Stimulated activated CD4-positive, alpha-beta T cell treated with anti-CD3 and anti-CD28 coated beads, Interleukin-4, amount 100 ng/mL, for 1 hour (primary cell): ENCODE measurements at places on chromosomes 3 and 15.

GRCh38 chr3:138180375-138181029 lies 5.8 kb upstream of the DBR1 start:
- DNase-seq = no peak

DNA sequence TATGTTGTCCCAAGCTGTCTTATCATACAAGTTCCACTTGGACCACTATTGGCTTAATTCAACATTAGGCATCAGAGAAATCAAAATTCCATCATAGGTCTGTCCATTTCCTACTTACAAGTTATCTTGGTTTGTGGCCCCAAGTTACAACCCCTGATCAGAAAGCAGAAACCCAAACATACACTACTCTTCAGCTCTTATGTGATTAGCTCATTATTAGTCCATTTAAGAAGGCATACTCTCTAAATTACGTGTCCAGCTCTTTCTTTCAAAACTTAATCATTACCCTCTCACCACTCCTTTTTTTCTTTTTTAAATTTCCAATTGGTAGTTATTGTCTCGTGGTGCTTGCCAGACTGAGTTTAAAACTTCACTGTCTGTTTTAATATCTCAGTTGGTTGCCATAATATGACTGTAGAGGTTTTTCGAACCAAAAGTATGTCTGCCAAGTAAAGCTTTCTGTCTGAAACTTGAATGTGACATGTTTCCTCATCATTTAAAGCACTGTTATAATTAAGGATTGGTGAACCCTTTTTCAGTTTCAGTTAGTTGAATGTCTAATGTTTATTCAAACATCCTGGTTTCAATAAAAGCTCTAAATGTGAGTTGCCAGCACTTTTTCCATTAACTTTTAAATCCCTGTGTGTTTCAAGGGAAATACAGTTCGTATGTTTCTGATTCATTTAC lies 150.3 kb downstream of the SAMMSON start:
- DNase-seq = no peak

DNA sequence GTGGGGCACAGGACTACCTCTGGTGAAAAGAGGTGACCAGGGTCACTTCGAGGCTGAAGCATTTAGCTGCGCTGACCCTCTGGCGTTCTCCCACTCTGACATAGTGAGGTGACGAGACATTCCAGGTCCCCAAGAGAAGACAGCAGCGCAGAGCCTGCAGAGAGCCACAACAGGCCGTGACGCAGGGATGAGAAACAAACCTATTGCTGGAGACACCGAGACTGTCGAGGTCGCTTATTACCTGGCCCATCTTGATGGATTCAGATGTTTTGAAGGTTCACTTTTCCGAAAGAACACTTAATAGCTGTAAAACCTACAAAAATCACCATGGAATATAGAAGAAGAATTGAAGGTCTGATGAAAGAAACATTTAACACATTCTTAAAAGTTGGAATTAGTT lies 466.3 kb downstream of the NR2F2 start:
- no peak for DNase-seq

DNA sequence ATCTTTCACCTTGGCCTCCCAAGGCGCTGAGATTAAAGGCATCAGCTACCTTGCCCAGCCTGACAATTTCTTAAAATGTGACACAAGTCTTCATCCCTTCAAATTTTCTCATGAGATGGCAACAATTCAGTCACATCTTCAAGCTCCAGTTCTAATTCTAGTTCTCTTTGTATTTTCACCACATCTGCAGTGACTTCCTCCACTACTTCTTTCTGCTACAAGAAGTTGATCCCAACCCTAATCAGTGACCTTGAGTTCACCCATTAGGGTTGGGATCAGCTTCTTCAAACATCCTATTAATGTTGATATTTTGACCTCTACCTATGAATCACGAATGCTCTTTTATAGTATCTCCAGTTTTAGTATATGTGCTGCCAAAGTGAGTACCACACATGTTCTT lies 59.8 kb downstream of the TRIM71 start:
- DNase-seq = no peak
